NCI-H2081 treated with DMSO at 0.1 percent for 48 hours (cell line): ENCODE measurements at places on chromosomes 5 and 9.

DNA sequence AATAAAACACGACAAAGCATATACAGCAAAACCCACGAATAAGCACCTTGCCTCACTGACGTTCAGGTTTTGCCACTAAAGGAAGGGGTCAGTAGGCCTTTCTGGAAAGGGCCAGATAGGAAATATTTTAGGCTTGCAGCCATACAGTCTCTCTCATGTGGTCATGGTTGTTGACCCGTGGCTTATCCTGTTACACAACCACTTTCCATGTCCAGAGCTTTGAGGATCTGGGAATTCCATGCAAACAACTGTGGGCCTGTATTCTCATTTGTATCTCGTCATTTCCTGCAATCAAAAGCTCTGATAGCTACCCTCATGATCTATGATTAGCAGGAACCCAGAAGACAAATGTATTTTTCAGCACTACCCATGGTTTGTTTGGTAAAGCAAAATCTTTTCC lies 108.3 kb downstream of the DRD1 start:
- DNase-seq = no peak

- DNase-seq = no peak
These were observed 159.0 kb downstream of the HACD4 start for GRCh38 chr9:20872340-20872977.

GRCh38 chr9:95477441-95477840 lies 39.3 kb downstream of the PTCH1 start:
- DNase-seq = no peak

- no peak for DNase-seq
These were observed 301.6 kb downstream of the NR2F1-AS1 start for GRCh38 chr5:93279296-93279963.

- DNase-seq = no peak
These were observed 10.9 kb upstream of the GADD45G start for GRCh38 chr9:89593727-89594427.

- DNase-seq = no peak
These were observed 609.2 kb downstream of the PSAT1 start for GRCh38 chr9:78905986-78906755.

GRCh38 chr9:23451802-23452418 lies 374.1 kb downstream of the ELAVL2 start:
- DNase-seq = no peak

DNA sequence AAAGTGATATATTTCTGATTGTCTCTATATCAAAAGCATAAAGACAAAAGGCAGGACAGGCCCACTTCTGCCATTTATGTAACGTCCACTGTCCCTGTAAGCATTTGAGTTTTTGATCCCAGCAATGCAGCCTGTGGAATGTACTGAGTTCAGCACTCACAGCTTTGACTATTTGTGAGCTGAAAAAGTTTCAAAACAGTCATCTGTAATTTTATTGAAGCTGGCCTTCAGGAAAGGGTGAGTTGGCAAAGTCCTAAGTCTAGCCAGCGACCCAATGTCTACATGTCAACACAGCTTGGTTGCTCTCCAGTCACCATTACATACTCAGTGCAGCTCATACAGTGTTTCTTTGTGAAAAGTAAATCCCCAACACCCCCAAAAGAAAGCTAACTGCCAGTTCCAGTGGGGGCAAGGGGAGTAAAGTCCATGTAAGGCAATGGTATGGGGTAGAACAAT lies 9.7 kb downstream of the LIFR start:
- no peak for DNase-seq

DNA sequence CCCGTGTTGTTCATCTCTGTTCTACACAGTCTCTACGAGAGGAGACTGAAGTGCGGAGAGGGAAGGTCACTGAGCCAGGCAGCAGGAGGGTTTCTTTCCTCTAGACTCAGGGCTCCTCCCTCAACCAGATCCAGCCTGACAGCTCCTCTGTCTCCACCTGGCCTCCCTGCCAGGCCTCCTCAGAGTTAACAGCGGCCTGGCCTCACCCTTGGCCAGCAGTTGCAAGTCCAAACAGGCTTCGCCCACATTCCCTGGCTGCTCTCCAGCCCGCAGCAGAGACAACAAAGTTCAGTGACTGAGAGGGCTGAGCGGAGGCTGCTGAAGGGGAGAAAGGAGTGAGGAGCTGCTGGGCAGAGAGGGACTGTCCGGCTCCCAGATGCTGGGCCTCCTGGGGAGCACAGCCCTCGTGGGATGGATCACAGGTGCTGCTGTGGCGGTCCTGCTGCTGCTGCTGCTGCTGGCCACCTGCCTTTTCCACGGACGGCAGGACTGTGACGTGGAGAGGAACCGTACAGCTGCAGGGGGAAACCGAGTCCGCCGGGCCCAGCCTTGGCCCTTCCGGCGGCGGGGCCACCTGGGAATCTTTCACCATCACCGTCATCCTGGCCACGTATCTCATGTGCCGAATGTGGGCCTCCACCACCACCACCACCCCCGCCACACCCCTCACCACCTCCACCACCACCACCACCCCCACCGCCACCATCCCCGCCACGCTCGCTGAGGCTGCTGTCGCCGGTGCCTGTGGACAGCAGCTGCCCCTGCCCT lies at the start of gene HRCT1:
HRCT1 (plus strand) TSS at position 291 of the 768 bp plus-strand sequence; CDS start at position 377, 86 bp downstream.
- DNase-seq = no peak

DNA sequence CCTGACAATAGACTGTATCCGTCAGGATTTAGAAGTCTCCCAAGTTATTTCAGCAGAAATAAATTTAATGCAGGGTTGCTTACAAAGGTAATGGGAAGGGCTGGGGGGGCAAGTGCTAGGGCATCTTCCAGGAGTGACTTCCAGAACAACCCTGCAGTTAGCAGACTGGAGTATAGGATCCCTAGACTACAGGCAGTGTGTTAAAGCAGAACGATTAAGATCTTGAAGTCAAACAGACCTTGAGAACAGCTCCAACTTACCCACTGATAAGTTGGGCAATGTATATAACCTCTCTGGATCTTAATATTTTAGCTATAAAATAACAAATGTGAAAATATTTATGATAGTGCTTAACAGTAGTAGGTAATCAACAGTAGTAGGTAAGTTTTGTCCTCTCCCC lies 113.6 kb upstream of the LIFR start:
- DNase-seq = no peak

DNA sequence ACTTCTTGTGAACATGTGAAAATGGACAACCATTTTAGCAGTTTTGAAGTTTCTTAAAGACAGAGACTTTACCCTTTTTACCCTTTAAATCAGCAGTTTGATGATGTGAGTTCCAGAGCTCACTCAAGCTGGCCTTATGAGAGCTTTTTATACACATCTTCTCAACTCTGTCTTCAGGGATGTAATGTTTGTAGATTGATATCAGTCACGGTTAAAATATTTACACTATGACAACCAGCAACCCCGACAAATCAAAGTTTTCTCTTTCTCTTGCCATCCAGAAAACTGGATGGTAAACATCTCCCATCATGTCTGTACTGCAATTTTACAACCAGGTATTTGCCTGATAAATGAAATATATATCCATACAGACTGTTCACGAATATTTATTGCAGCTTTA lies 233.4 kb upstream of the ST8SIA4 start:
- DNase-seq = no peak

DNA sequence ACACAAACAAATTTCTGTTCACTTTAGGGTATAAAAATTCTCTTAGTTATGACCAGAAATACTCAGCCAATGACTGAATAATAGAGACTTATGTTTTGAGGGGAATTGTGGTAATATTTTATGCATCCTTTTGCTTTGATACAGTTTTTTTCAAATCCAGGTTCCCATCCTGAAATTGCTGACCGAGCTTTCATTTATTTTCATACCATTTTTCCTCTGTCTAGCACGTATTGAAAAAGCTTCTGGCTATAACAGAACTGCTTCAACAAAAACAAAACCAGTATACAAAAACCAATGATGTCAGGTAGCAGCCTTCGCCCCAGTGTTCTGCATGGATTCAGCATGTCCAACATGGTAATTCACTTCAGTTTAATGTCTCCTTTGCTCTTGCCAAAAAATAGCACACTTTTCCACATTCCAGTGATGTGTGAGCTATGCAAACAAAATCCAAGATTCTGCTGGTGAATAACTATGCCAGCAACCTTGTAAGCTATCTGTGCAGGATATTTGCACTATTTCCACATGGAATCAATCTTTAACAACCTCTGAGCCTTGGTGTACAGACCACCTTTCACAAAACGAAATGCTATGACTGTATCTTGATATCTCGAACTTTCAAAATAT lies 22.0 kb downstream of the CCNH start:
- DNase-seq = no peak

DNA sequence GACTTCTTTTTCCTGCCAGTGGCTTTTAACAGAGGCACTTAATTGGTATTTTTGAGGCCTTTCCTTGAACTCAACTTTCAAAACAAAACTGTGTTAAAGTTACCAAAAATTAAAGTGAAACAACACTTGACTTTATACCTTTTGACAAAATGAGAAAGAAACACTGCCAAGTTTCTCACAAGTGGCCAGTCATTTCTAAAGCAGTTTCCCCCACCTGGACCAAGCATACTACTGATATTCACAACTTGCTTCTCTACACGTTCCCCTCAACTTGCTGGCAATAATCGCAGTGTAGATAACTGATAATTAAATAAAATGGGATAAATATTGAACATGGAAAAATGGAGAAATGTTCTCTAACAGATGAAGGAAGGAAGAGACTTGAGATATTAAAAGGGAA lies 135.7 kb downstream of the TLR4 start:
- DNase-seq = no peak

- no peak for DNase-seq
These were observed 79.7 kb upstream of the ASTN2 start for GRCh38 chr9:117494401-117495090.

DNA sequence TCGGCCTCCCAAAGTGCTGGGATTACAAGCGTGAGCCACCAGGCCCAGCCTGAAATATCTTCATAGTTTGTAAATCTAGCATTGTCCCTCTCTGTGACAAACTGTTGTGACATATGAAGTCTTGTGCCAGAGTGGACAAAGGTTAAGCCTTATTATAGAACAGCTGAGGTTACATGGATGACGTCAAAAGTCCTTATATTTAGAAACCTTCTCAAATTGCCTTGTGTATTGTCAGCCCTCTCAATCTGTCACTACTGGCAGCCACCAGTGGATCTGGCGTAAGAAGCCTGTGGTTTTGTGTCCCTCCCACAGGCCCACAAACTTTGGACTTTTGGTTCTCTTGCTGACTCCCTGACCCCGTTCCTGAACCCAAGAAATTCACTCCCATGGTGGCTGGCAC lies 79.4 kb upstream of the CCDC112 start:
- no peak for DNase-seq

DNA sequence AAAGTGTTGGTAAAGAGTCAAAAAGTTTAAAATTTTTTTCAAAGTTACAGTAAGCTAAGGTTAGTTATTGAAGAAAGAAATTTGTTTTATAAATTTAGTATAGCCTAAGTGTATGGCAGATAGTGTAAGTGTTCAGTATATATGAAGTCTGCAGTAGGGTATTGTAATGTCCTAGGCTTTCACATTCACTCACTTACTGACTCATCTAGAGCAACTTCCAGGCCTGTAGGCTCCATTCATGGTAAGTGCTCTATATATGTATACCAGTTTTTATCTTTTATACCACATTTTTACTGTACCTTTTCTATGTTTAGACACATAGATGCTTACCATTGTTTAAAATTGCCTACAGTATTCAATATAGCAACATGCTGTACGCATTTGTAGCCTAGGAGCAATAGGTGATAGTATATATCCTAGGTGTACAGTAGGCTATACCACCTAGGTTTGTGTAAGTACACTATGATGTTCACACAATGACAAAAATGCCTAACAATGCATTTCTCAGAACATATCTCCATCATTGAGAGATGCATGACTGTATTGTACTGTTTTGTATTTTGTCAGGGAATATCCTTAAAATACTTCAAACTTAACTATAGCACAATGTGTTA lies 38.5 kb downstream of the CYSTM1 start:
- DNase-seq = no peak

- DNase-seq = no peak
These were observed 943 bp downstream of the GALNT12 start for GRCh38 chr9:98808411-98808815.

DNA sequence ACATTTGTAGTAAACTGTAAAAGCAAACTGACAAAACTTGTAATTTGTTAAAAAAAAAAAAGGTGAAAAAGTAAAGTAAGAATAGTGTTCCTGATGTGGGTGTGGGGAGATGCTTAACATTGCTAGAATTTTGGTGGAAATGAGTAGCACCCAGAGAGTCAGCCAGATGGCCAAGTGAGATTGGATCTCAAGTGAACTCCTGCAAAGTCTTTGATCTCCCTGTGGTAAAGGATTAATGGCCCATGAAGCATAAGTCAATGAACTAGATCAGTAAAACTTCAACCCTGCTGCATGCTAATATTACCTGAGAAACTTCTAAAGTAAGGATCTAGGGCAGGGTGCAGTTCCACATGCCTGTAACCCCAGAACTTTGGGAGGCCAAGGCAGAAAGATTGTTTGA lies 19.0 kb upstream of the FAM169A start:
- no peak for DNase-seq

- no peak for DNase-seq
These were observed 16.4 kb downstream of the FCN2 start for GRCh38 chr9:134896834-134897583.

- no peak for DNase-seq
These were observed 13.8 kb downstream of the CYFIP2 start for GRCh38 chr5:157279605-157280239.
